ENCODE measurements at places on chromosomes 1 and 21.

DNA sequence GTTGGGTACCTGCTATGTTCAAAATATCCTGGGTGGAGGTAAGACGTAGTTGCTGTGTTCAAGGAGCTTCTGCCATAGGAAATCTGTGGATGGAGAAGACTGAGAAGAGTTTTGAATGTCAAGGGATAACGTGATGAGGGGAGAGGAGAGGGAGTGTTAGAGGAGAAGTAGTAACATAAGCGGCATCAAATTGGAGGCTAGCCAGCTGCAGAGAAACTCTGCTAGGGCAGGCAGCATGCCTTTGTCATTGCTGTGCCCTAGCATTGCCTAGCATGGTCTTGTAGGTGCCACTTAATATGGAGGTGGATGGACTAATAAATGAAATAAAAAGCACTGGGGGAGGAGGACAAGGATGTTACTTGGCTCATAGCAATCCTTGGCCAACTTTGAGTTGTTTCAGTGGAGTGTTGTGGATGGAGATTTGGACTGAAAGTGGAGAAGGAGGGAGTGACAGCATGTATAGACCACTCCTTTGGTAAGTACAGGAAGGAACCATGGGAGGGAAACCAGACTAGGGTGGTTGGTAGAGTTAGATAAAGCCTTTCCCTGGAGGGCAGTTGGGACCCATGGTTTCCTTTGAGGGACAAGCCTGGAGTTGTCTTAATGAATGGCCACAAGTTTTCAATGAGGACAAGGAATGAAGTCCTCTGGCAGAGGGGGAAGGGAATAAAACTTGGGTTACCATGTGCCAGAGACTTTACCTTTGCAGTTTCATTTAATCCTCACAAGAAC is 6.3 kb downstream of the VANGL1 start:
- DNase-seq: no peak

DNA sequence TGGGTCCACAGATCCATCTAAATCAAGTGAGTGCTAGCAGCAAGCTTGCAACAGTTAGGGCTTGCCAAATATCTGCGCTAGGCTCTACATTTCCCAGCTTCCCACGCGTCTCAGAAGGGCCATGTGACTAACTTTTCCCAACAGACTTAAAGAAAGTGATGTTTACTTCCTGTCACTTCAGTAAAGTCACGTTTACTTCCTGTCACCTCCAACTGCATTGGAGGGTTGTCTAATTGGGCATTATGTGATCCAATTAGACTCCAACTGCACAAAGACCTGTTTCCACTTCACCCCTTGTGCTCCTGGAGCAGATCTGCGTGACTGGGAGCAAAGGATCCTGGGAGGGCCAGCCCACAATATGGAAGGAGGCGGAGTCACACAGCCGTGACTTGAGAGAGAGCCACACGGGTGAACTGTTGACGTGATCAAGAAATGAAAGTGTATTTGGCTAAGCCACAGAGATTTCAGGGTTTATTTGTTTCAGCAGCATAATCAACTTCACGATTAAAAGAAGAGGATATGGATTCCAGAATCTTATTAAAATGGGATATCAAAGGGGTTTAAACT is 77.7 kb downstream of the CYYR1 start:
- no peak for DNase-seq

DNA sequence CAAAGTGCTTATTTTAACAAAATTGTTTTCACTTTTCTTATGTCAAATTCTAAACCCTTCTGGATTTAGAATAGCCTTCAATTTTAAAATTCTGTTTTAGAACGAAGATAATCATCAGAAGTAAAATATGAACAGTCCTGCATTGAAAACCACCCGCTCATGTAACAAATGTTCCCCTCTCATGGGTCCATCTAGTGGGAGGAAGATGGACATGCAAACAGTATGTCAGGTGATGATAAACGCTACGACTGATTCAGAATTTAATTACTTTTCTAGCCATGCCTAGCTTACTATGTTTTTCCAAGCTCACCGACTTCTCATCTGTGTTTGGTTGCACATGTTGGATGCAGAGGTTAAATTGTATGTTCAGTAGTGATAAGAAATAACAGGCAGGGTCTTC is 23.5 kb downstream of the SOD1 start:
- no peak for DNase-seq

DNA sequence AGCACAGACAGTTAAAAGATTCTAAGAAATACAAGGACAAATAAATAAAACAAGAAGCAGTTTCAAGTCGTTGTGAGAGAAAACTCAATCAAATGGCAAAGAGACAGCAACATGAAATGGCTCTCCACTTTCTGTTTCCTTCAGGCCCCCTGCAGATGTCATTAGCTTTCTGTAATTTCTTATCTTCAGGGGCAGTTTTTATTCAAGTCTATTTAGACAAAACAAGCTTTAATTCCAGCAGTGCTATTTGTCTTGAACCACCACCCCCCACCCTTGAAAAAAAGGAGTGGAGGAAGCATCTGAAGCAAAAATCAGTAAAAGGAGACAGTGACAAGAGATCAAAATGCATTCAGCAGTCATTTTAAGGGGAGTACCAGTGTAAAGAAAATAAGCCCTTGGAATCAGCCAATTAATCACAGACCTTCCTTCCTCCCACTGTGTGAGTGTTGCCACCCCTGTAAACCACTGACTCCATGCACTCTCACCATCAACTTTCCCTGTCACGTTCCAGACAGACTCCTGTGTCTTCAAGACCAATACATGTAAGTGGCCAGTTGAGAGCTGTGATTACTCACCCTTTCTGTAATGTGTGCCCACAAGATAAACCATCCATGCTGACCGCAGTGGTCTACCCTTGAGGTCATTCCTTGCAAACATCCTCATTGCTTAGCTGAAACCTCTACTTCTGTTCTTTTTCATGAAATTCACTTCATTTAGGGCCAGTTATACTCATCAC is 136.1 kb upstream of the HOOK1 start:
- no peak for DNase-seq

GRCh38 chr1:2213576-2214505 is 14.3 kb upstream of the SKI start:
- DNase-seq: peak; percentile 90
